Fibroblast of skin of left quadriceps (primary cell): ENCODE measurements at places on chromosomes 11 and 22.

GRCh38 chr11:45717526-45717925 is 52.1 kb upstream of the CHST1 start:
- DNase-seq: no peak

DNA sequence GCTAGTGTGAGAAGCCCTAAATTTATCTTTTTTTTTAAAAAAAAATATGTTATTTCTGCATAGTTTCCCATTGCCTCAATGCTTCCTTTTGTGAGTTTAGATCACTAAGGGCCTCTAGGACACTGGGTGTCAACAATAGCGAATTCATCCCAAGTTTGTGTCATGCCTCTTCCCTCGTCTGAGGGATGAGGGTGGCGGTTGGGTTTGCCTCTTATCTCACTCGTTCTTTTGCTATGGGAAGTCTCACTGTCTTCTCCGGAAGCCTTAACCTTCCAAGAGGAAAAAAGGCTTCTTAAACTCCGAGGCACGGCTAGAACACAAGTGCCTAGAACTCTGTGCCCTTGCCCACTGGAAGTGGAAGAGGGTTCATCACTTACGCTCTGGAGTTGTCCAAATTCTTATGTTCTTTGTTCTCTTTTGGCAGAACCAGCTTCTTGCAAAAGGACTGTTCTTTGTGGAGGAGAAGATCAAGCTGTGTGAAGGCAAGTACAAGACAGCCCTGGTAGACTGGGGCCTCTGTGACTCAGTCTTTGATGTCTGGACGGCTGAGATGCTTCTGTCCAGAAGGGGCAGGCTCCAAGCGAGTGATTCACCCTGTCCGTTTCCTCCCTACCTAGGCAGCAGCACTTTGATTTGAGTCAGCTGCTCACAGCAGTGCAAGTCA is 78.5 kb downstream of the TRAF6 start:
- peak; percentile 66 for DNase-seq

DNA sequence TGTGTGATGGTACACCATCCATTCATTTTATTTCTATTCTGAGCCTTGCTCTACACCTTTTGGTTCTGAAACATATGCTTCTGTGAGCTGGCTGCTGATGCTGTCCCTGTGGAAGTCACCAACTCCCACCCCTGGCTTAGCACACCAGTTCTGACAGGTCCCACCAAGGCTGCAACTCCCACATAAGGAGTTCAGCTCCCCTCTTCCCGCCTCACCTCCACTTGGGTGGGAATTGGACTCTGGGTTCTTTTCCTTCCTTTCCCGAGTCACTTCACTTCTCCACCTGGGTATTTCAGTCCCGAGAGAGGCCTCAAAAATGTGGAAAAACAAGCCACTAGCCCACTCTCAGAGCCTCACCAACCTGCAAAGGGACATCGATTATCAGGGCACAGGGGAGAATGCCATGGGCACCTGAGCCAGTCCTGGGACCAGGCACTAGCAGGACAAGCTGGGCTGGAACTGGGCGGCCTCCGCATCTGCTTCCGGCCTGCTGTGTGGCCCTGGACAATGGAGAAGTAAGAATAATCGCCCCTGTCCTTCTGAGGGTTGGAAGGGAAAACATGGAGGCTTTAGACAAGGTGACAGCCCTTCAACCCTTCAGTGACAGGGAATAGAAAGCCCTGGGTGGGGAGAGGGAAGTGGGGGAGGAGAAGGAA is 80.1 kb downstream of the IGLL1 start:
- DNase-seq: no peak

- DNase-seq: peak; percentile 92
These were observed 124.3 kb upstream of the TTC12 start for GRCh38 chr11:113189909-113190667.

DNA sequence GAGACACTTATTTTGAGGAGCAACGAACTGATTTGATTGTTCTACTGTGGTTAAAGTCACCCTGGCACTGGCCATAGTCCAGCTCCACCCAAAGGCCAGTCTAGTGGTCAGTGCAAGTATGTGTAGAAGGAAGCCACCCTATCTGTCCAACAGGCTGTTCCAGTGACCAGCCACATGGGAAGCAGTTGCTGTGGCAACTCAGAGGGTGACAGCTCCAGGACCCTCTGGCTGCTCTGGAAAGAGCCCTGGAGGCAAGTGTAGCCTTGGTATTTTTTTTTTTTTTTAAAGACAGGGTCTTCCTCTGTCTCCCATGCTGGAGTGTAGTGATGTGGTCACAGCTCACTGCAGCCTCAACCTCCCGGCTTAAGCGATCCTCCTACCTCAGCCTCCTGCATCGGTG is 27.8 kb downstream of the LMO1 start:
- no peak for DNase-seq

DNA sequence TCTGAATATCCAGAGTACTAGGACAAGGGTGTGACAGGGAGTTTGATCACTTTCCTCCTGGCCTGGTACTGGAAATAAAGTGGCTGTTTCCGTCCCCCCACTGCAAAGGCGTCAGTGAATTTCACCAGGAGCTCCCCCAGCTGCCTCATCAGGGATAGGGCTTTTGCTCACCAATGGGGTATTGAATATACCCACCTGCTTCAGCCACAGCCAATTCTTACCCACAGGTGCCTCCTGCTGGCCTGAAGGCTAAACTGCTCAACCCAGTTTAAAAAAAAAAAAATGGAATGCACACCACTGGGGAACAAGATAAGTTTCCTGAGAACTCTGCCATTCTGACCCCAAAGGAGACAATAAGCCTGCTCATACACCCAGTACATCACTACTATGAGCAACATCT is 65.3 kb upstream of the MS4A8 start:
- no peak for DNase-seq

- no peak for DNase-seq
These were observed 53.7 kb downstream of the THAP12 start for GRCh38 chr11:76327202-76327601.

DNA sequence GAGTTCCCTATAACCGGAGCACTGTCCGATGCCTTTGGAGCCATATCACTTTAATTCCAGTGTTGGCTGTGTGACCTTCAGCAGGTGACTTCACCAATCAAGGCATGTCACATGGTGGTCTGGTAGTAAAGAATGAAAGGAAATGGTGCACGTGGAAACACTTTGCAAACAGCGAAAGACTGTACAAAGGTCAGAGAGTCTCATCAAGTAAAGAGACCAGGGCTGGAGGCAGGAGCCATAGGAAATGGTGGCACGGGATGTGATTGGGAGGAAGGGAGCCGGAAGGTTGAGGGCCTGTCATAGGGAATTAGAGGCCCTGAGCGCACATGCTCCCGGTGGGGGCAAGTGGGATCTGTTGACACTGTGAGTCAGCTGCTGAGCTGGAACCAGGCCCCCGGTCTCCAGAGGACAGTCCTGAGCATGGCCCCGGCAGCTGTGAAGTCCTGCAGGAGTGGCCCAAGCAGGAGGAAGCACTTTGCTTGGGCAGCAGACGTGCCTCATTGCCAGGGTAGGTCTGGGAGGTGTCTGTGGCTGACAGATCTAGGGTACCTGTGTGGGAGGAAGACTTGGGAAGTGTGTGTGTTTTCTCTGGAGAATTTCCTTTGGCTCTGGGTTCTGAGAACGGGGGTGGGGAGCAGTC is 2.0 kb downstream of the DAGLA start:
- DNase-seq: no peak

DNA sequence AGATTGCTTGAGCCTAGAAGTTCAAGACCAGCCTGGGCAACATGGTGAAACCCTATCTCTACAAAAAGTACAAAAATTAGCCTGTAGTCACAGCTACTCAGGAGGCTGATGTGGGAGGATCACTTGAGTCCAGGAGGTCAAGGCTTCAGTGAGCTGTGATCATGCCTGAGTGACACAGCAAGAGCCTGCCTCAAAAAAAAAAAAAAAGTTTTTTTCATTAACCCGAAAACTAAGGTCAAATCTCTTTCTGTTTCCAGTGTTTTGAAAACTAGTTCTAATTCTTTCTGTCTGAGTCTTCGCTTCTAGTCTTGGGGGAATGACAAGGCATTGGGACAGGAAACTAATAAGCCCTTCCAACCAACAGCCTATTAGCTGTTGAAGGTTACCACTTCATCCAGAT is 57.6 kb downstream of the LIF start:
- no peak for DNase-seq

DNA sequence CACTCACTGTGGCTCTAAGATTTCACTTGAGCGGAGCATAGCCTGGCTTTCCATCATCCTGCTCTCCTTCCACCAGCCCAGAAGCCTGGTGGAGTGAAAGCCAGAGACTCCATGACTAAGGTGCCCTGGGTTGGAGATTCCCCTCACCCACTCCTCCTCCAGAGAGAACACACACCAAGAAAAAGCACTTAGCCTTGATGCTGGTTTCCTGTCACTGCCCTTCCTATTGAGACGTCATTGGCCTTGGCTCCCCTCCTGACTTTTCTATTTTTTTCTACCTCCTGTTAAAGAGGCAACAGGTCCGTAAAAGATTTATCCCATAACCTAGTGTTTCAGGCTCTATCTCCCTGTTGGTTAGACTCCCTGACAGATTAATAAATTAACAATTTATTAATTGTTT is 38.5 kb upstream of the APLNR start:
- DNase-seq: no peak

GRCh38 chr11:22405377-22405776 is 67.2 kb downstream of the SLC17A6 start:
- DNase-seq: no peak

GRCh38 chr11:83278351-83278750 is 7.8 kb downstream of the CCDC90B start:
- DNase-seq: no peak

GRCh38 chr22:28562324-28562723 is 117.3 kb downstream of the TTC28 start:
- DNase-seq: no peak

DNA sequence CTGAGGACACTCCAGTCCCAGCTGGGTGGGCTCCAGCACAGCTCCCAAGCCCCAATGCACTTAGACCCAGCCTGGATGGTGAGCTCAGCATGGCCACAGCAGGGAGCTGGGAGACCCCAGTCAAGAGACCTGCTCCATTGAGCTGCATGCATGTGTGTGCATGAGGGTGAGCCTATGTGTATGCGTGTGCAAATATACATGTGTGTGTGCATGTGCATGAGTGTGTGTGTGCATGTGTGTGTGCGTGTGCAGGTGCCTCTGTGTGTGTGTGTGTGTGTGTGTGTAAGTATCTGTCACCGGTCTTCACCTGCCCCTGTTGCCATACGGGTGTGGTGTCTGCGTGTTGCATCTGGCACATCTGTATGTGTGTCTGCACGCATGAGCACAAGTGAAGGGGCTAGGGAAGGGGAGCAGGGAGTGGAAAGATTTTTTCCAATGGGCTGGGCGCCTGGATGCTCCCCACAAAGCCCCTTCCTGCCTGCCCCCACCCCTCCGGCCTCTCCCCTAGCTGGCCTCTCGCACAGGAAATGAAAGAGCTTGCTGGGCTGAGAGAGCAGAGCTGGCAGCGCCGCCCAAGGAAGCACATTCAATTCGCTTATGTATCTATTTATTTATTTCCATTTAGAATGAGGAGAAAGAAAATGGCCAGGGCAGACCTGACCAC is 4.1 kb downstream of the TSPAN32 start:
- peak; percentile 38 for DNase-seq

DNA sequence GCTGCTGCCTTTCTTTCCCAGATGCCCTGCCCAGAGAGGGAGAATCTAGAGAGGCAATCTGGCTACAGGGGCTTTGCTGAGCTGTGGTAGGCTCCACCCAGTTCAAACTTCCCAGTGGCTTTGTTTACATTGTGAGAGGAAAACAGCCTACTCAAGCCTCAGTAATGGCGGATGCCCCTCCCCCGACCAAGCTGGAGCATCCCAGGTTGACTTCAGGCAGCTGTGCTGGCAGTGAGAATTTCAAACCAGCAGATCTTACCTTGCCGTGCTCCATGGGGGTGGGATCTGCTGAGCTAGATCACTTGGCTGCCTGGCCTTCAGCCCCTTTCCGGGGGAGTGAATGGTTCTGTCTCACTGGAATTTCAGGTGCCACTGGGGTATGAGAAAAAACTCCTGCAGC is 12.2 kb downstream of the BDNF start:
- no peak for DNase-seq

DNA sequence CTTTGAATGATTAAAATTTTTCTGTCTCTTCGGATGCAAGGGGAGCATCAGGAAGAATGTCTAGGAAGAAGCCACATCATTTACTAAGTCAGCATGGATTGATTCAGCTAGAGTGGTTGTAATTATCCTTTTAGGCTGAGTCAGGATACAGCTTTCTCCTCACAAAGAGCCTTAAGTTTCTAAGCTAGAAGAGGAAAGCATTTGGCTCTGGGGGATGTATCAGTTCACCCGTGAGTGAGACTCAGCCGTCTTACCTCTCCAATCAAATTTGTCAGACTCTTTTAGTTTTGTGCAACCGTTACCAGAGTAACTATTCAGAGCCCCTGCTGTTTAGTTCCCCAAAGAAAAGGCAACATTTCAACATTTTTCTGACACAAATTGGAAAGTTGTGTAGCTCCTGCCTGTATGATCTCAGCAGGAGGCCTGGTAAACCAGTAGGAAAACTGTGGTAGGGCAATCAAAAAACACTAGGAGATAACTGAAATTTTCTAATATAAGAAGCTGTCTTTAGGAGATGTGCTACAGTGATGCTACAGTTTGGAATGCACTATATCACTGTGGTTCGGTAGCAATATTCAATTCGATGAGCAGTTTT is 432.4 kb upstream of the LUZP2 start:
- peak; percentile 23 for DNase-seq

- DNase-seq: no peak
These were observed 3.4 kb upstream of the NHERF4 start for GRCh38 chr11:119181677-119182412.

- DNase-seq: no peak
These were observed 9.2 kb downstream of the FXYD2 start for GRCh38 chr11:117815262-117815803.

- DNase-seq: no peak
These were observed 1.6 kb downstream of the PPP2R1B start for GRCh38 chr11:111764621-111765020.

- DNase-seq: no peak
These were observed 24.4 kb upstream of the A4GALT start for GRCh38 chr22:42745118-42745517.

DNA sequence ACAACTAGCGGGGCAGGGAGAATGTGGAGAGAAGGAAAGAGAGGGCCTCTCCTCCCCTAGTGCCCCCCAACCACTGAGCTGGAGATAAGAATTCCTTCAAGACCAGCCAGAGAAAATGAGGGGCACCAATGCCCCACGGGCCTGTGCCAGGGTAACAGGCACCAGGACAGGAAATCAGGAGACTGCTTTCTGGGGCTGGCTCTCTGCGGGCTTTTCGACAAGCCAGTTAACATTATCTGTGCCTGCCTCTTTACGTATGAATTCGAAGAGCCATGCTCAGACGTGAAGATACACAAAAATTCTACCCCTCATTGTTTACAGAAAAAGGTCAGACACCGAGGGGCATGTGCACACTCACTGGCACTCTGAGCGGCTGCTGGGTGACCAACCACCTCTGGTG is 52.1 kb downstream of the MYH9 start:
- DNase-seq: no peak

GRCh38 chr11:36314434-36314767 is 18.3 kb downstream of the PRR5L start:
- no peak for DNase-seq

- no peak for DNase-seq
These were observed 31.2 kb upstream of the SMIM35 start for GRCh38 chr11:118117790-118118601.

DNA sequence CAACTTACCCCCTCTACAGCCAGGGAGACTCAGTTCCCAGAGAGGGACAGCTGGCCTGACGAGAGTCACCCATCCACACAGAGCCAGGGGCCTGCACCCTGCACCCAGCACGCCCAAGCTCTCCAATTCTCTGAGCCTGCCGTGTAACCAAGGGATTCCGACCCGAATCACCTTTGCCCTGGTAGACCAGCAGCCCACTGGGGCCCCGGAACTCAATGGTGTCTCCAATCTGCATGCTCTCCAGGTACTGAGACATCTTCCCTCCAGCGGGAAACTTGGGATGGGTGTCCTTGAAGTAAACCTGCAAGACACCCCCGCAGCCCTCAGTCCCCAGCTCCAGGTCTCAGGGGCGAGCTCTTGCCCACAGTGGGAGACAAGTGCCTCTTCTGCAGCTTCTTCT is 12.4 kb downstream of the ATP5MGL start:
- no peak for DNase-seq
